ENCODE measurements at places on chromosomes 4 and X.
A peak's percentile ranks its signal among the peaks of the same experiment; 100 is the strongest.

GRCh38 chr4:103998756-103999155, 279.0 kb upstream of the TACR3 start:
- DNase-seq, result no peak

DNA sequence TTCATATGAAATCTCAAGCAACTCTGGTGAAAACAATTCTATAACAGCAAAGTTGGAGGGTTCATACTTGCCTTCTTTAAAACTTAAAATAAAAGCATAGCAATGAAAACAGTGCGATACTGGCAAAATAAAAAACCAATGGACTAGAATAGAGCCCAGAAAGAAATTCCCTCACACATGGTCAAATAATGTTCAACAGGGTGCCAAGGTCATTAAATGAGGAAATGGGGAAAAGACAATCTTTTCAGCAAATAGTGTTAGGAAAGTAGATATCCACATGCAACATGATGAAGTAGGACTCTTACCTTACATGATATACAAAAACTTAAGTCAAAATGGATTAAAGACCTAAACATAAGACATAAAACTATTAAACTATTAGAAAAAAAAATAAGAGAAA, 970.2 kb upstream of the AGA start:
- no peak for DNase-seq

GRCh38 chrX:56564921-56565840, 1.8 kb downstream of the UBQLN2 start:
- DNase-seq, result no peak

DNA sequence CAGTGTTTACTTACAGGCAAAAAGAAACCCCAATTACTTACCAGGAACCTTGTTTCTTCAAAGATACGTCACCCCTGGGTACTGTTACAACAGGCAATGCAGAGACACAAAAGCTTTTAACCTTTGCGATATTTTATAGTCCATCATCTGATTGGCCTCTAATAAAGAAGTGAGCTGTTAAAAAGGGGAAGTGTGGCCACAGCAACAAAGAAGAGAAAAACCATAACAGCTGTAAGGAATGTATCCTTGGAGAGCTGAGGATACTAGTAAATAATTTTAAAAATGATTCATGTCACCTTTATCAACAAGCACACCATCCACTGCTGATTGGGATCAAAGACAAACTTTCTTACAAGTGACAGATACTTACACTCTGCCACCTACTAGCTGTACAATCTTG, 14.1 kb downstream of the GABRA4 start:
- no peak for DNase-seq

DNA sequence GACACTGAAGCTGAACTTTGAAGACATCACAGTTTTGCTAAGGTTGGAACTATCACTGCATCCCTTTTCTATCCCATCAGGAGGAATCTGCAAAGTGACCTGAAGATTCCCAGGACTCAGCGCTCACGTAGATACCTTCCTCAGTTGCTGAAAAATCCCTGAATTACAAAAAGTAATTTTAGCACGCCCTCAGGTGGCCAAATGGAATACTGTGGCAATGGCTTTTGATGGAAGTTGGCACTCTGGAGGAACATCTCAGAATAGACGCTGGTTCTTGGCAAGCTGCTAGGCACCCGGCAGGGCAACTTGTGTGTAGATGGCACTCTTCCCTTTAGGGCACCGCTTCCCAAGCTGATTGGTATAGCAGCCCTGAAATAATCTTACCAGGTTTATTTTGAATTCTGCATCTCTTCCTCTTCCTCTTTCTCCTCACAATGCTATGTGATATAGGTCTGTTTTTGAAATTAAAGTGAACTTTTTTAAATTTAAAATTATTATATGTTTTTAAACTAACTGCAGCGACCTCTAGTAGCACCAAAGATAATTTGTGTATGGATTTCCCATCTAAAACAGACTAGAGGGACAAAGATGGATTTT, 16.3 kb upstream of the ESX1 start:
- peak; percentile 57 for DNase-seq

DNA sequence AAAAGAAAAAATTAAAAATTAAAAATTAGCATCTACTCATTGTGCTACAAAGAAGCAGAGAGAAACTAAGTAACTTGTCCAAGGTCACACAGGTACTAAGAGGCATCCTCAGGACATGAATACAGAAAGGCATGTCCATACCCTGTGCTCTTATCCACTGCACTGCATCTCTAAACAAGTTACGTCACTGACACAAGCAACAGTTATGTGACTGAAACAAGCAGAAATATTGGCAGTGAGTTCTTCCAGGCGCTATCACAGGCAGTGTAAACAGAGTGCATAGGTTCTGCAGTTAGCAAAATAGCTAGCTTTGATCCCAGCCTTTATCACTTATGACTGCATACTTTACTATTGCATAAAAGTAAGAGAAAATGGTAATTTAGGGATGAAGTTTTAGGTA, 7.9 kb downstream of the VEGFC start:
- DNase-seq, result no peak

DNA sequence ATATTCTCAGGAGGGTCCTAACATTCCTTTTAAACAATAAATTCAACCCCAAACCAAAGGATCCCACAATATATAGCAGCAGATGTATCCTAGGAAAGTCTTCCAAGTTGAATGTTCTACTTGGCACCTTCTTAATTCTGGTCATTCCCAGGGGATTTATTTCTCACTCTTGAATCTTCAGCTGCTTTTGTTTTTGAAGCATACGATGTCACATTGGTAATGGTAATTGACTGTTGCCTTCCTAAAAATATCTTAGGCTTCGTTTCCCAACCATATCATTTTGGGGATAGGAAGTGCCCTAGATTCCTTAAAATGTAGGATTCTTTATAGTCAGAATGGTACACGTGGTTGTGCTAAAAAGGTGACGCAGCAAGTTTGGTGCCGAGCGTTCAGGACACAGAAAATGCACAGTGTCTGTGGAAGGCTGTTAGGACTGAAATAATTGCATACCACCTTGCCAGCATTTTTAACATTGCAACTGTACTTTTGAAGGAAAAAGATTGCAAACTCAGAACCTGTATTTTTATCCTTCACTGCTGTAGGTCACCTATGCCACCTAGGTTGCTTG, 8.1 kb downstream of the SNX25 start:
- no peak for DNase-seq

- no peak for DNase-seq
Measured at GRCh38 chr4:94889523-94889922, 131.8 kb downstream of the BMPR1B start.

- no peak for DNase-seq
Measured at GRCh38 chr4:142475663-142476062, 370.4 kb downstream of the INPP4B start.

- no peak for DNase-seq
Measured at GRCh38 chrX:48890934-48891401, 6.6 kb downstream of the TIMM17B start.

DNA sequence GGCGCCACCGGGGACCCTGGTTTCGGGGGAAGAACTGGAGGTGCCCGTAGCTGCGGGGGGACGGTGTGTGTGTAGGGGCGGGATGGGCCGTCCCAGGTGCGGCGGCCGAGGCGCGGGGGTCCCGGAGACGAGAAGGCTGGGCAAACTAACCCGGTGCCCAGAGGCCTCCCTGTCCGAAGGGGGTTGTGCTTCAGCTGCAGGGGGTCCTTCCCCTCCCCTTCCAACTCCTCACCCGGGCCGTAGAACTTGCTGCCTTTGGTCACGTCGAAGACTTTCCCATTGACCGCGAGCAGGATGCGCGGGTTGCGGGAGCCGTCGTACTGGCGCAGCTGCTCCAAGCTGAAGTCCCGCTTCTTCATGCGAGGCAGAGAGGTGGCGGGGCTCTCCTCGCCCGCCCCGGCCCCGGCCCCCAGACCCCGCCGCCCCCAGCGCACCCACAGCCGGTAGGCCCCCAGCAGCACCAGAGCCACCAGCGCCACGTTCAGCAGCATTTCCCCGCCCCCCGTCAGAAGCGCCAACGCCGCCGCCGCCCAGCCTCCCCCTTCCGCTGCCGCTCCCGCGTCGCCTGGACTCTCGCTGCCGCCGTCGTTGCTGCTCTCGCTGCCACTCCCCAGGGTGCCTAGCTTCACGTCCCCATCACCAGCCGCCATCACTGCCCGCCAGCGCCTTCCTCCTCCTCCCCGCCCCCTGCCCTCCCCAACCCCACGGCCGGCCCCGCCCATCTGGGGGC, at the start of gene PGRMC2:
TSS of gene PGRMC2 (minus strand) at position 673 of the 730 bp plus-strand sequence. CDS start at position 650, 23 bp downstream.
- no peak for DNase-seq

DNA sequence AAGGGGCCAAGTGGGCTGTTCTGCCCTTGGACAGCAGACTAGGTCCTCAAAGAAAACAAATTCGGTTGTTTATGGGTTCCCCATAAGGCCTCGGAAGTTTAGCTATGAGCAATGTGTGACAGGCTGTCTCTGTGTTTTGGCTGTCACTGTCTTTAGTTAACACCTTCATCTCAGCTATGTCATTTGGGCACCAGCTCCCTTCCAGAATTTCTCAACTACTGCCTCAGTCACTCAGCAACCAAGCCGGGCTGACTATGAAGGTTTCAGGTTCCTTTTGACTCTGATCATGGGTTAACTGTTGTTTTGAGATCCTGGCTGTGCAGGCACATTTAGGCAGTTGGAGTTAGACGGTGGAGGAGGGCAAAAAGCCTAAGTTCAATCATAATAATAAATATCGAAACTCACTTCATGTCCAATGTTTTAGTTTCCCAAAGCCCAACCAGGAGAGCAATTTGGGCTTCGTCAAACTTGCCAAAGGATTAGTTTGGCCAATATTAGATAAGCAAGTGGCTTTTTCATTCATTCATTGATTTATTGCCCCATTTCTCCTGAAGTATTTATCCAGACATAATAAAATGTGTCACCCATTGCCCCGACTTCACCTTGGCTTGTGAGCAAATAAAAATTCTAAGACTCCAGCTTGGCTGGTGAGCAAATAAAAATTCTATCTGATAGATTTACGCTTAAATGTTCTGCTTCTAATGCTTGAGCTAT, 9.1 kb upstream of the PAGE1 start:
- no peak for DNase-seq

DNA sequence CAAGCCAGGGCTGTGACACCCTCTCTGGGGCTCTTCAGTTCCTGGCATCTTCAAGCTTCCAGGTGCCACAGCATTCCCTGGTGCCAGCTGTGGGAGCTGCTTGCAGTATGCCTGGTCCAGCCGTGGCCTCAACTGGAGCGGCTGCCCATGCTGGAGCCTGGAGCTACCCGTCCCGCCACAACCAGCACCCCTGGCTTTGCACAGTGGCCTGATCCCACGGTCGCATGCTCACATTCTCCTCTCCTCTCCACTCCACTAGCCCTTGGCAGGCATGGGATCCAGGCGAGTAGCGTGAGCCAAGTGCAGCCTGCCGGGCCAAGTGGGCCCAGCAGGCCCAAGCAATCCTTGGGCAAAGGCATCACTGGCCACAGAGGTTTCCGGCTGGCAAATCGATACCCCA, 81.7 kb downstream of the PPP4R3C start:
- DNase-seq, result no peak

DNA sequence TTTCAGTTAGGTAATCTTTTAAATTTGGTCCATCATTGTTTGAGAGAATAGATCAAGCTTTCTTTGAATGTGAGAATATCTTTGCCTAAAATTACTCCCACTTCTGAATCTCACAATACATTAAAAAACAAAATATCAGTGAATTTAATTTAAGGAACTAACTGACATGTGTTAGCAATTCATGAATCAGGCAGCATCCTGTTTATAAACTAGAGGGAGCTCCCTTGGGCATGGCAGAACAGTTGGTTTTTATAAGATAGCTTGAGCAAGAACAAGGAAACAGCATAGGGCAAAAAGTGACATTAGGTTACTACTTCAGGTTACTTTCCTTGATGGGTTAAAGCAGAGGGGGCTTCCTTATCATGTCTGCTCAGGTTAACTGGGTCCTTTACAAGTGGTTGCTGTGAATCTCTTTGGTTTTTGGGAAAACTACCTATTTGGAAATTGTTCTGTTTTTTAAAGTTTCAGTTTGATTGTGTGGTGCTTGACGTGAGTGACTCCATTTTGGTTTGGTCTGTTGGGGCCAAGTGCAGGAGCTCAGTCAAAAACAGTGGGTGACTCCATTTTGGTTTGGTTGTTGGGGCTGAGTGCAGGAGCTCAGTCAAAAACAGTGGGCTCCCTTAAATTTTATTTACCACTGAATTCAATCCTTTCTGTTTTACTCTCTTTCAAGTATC, 68.0 kb downstream of the PPEF2 start:
- no peak for DNase-seq

GRCh38 chr4:23934915-23935314, 45.1 kb upstream of the PPARGC1A start:
- DNase-seq, result no peak

GRCh38 chrX:42073448-42073847, 150.1 kb upstream of the CASK start:
- no peak for DNase-seq

DNA sequence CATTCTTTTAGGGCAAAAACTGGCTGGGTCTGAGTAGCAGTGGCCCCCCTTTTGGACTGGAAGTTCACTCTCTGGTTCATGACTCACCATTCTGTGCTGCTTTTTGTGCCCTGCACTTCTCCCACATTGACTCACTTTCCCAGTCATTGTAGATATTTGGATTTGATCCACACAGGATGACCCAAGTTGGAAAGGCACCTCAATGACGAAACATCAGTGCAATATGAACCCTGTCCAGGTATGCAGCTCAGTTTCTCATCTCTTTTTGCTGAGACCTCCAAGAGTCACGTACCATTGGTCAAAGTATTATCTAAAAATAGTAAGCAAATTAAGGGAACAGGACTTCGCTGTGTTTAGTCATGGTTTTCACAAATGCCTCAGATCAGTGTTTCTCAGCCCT, 92.7 kb downstream of the CBLL2 start:
- DNase-seq, result no peak

DNA sequence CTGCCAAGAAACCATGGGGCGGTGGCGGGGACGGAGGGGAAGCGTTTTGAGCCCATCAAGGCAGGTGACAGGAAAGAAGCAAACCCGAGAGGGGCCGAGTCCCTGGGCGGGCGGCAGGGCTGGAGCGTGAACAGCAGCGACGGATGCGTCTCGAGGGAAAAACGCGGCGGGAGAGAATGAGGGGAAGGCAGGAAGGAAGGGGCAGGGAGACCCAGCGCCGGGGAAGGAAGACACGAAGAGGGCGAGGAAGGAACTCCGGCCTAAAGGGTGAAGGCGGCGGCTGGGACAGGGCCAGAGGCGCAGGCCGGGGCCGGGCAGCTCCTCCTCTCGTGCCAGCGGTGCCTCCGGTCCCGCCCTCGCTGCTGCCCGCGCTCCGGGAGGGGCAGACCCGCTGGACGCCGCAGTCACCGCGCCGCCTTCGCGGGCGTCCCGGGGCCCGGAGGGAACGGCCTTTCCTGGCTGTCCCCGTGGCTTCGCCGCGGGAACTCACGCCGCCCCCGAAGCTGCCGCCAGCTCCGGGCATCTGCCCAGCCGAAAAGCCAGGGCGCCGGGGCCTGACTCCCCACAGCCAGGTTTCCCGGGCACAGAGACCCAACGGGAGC, 751 bp upstream of the RGS12 start:
- DNase-seq, result no peak

All from NCI-H460 (cell line).